Hindlimb muscle (tissue), 1 donor: ENCODE measurements at places on chromosomes 13 and 19.

- peak; percentile 80 for DNase-seq
Measured at GRCh38 chr13:44155422-44156293, 218.0 kb upstream of the SERP2 start.

GRCh38 chr19:4075373-4075772 lies 8.7 kb upstream of the ZBTB7A start:
- DNase-seq = no peak

GRCh38 chr13:23642110-23642509 lies 71.9 kb downstream of the TNFRSF19 start:
- DNase-seq = no peak

- no peak for DNase-seq
Measured at GRCh38 chr19:41480336-41480735, 37.4 kb downstream of the ERICH4 start.

DNA sequence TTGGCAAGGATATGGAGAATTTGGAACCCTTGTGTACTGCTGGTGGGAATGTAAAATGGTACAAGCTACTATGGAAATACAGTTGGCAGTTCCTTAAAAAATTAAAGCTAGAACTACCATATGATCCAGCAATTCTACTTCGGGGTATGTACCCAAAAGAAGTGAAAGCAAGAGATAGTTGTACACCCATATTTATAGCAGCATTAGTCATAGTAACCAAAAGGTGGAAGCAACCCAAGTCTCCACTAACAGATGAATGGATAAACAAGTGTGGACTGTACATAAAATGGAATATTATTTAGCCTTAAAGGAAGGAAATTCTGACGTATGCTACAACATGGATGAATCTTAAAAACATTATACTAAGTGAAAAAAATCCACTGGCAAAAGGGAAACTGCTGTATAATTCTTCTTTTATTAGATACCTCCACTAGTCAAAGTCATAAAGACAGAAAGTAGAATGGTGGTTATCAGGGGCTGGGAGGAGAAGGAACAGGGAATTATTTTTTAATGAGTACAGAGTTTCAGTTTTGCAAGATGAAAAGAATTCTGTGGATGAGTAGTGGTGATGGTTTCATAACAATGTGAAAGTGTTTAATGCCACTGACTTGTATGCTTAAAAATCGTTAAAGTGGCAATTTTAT lies 141.6 kb downstream of the RXFP2 start:
- no peak for DNase-seq

GRCh38 chr19:5953680-5954213 lies 24.2 kb downstream of the RANBP3 start:
- DNase-seq = no peak

GRCh38 chr13:102763741-102764140 lies 9.8 kb downstream of the TEX30 start:
- DNase-seq = no peak

GRCh38 chr13:43110036-43110435 lies 86.7 kb downstream of the DNAJC15 start:
- DNase-seq = no peak

DNA sequence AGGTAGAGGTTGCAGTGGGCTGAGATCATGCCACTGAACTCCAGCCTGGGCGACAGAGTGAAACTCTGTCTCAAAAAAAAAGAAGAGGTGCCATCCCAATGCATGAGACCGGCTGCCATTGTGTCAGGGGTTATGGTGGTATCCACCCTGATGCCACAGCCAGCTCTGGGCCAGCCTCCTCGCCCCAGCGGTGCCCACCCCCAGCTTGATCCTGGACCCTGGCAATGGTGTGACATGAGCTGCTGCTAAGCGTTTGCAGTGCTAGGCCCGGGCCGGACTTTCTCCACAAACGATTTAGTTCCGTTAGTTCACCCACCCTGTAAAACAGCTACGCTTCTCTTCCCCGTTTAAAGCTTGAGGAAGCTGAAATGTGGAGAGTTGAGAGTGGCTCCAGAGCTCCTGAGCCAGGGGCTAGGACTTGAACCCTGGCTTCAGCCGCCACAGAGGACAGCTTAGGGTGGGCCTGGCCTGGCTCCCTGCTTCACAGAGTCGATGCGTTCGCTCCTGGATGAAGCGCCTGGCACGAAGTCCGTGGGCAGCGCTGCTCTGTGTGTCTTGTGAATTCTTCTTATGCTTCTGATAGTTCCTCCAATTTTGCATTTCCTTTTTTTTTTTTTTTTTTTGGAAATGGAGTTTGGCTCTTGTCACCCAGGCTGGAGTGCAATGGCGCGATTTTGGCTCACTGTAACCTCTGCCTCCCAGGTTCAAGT lies 25.5 kb downstream of the NKPD1 start:
- DNase-seq = no peak

GRCh38 chr13:81139987-81140386 lies 799.1 kb upstream of the SPRY2 start:
- no peak for DNase-seq

- no peak for DNase-seq
Measured at GRCh38 chr19:44576843-44577565, 36.4 kb upstream of the IGSF23 start.

DNA sequence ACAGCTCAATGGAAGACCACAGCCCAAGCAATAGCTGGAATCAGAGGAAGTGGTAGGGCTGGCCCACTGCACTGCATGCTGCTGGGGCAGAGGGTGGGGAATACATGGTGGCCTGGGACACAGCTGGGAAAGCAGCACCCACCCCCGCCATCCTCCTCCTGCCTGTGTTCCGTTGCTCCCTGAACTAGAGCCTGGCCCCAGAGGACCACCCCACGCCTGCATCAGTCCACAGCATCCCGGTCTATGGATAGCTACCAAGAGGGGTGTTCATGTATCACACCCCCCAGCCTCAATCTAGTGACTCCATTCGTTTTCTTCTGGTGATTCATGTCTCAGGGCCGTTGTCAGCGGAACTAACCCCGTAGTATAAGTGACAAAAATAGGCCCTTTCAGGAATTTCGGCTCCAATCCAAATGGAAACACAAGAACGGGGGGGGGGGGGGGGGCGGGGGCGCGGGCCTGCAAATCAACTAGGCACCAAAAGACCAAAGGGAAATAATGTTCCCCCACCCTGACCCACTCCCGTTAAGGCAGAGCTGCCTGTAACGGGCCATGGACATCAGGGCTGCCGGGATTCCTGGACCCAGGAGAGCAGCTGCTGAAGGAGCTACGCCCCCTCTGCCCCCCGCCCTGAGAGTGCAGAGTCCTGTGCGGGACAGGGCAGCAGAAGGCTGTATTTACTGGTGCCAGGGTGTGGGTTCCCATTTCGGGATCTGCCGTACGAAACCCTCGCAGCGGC lies 18.9 kb upstream of the EPHX3 start:
- no peak for DNase-seq

GRCh38 chr13:48096670-48097069 lies 1.8 kb upstream of the MED4 start:
- DNase-seq = no peak
